ENCODE measurements at places on chromosomes 2 and 18.

GRCh38 chr2:15940661-15941480 lies 521 bp downstream of the MYCN start:
- no peak for DNase-seq

DNA sequence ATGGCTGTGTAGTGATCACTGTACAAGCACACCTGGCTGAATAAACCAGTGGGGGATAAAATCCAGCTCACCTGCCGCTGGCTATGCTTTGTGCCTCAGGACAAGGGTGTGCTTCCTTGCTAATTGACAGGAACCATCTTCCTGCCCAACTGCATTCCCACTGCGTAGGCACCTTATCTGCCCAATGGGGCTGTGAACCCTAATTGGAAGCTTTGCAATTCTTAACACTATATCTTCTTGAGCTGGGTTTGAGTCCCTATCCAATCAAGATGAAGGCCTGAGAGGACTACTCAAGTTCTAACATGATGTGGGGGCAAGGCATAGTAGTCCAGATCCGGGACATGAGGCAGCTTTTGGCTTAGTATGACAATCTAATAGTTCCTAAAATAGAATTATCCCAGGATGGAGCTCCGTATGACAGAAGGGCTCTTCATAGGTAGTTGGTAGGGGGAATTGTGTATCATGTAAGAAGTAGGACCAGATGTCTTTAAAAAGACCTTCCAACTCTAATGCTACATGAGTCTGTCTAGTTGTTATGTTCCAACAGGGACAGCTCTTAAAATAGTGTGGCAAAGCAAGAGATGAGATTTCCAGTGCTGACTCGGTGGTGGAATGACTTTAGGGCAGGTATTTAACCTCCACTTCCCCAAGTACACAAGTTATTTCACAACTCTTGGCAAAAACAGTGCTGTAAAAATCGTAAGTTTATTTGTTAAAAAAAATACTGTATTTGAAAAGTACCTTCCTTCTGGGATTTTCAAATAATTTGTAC lies 2.3 kb upstream of the TMEM150A start:
- DNase-seq = no peak

DNA sequence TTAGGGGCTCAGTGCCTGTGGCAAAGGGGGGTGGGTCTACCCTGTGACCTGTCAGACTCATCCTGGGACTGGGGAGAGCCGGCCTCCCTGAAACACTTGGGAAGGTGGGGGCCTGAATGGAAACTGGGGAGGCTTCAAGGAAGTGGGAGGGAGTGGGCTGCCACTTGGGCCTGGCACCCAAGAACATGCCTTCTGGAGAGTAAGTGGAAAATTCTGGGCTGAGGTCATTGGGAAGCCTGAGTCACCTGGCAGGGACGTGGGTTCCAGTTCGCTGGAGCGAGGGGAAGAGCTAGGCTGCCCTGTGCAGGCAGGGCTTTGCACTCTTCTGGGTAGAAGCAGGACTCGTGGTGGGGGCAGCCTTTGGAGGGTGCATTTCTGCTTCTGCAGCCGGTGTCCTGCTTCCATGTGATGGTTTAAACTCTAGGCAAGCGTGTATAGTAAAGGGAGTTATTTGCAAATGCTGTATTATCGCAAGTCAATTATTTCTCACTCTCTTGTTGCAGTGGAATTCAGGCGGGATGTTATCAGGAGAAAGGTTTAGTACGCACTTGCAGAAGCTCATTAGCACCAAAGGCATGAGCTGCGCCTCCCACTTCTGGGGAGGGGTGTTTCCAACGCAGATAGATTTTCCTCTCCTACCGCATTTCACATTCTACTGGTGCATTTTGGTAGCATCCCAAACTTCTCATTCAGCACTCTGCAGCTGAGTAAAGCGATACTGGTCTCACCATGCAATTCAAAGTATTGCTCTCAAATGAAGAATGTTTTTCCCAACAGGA lies 3.8 kb downstream of the LRRFIP1 start:
- no peak for DNase-seq

GRCh38 chr2:238159071-238159539 lies 335 bp downstream of the ERFE start:
- DNase-seq = no peak

- no peak for DNase-seq
These were observed 123.3 kb downstream of the CTIF start for GRCh38 chr18:48662011-48662661.

DNA sequence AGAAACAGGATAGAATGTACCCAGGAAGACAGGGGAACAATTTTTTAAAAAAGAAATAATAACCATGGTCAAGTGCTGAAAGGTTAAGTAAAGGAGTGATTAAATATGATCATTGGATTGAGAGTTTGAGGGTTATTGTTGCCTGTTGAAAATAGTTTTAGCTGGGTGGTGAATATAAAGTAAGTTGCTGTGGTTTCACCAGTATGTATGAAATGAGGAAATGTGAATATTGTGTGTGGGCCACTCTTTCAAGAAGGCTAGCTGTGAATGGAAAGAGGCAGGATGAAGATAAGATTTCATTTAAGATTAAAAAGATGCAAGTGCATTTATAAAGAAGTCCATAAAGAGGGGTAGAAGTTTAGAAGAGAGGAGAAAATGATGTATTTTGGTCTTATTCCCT lies 53.8 kb downstream of the GULP1 start:
- peak; percentile 24 for DNase-seq

GRCh38 chr18:53503914-53504441 lies 720.5 kb downstream of the MBD2 start:
- DNase-seq = no peak

DNA sequence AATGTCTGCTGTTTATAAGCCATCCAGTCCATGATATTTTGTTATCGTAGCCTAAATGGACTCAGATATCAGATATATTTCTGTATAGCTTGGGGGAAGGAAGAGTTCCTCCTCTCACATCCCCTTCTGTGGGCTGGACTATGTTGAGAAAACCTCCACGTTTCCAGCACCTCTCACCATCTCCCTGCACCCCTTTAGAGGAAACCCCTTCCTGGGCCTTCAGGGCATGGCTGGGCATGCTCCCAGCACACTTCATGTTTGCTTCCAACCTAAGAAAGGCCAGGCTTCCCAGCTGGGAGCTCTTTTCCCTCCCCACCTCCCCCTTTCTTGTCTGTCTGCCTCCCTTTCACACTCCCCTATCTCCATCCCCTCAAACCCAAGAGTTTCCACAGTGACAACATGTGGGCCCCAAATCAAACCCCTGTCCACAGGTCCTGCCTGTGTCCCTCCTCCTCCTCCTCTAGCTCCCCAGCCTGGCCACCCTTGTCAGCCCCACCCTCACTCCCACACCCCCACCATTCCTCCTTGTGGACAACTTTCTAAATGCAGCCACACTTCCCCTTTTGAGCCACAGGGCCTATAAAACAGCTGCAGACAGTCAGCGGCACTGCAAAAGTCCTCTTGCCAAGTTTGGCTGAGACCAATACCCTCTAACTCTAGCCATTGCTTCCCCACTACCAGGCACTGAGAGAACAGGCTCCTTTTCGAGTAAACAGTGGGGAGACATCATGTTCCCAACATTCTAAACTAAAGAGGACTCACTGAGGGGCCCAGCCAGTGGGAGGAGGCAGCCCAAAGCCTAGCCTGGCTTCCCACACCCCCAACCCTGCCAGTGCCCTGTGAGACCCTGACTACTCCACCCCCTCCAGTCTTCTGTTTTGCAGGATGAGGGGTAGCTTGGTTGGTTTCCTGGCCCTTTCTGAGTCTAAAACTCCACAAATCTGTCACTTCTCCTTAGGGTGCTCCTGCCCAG lies 120.5 kb downstream of the ZFP36L2 start:
- DNase-seq = peak; percentile 26

GRCh38 chr2:224040753-224041152 lies 1.7 kb upstream of the SERPINE2 start:
- DNase-seq = no peak

- no peak for DNase-seq
These were observed 120.0 kb upstream of the FHL2 start for GRCh38 chr2:105518897-105519296.

DNA sequence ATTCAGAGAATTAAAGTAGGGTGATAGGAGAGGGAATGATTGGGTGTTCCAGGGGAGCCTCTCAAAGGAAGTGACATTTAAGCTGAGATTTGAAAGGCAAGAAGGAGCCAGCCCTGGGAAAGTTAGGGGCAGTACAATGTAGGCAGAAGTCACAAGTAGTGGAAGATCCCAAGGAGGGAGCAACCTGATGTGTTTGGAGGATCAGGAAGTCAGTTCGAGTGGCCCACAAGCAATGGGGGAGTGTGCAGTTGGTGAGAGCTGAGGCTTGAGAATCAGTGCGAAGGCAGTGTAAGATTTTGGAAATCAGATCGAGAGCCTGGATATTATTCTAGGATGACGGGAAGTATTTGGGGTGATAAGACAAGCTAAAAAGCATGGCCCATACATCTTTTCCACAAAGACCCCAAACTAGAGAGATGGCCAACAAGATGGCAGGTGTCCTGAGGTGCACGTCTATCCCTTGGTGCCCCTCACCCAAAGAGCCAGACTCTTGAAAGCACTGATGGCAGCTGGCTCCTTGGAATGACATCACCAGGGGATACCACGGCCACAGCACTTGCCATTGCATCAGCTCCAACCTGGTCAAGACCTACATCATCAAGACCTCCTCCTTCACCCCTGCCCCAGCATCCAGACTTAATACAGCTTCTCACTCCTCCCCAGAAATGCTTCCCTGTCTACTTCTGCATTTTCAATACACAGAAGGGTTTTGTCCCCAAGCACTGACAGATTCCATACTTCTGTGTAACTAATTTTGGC lies 127.3 kb downstream of the BCL2 start:
- no peak for DNase-seq

GRCh38 chr2:227834423-227834822 lies 20.8 kb downstream of the CCL20 start:
- no peak for DNase-seq

DNA sequence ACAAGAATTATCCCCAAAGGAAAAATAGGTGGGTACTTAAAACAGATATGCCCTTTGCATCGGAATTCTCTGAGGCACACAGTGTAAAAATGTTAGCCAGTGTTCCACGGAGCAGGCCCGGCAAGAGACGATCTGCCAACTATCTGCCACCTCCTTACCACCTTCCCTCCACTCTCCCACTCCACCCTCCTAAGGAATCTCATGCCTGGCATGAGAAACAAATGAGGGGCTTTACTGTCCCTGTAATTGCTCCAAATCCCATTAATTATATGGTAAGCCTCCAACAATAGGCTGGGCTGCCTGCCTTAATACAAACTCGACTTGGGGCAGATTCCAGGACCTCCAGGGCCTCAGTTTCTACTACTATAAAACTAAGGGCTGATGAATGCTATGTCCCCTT lies 102.3 kb downstream of the ZBTB7C start:
- DNase-seq = no peak

GRCh38 chr2:26457695-26458364 lies 20.1 kb downstream of the OTOF start:
- DNase-seq = no peak

DNA sequence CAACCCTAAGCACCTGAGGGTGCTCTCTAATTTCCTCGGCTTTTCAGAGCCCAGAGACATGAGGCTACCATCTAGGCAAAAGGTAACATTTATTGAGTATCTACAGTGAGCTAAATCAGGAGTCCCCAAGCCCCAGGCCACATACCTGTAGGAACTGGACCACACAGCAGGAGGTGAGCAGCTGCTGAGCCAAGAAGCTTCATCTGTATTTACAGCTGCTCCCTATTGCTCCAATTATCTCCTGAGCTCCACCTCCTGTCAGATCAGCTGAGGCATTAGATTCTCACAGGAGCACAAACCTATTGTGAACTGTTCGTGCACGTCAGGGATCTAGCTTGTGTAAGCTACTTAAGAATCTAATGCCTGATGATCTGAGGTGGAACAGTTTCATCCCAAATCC lies 70.2 kb downstream of the RND3 start:
- DNase-seq = no peak

- DNase-seq = no peak
These were observed 167.3 kb downstream of the NYAP2 start for GRCh38 chr2:225566798-225567197.

All from KG1 (cell line).